ENCODE measurements at places on chromosomes 13 and 19.

DNA sequence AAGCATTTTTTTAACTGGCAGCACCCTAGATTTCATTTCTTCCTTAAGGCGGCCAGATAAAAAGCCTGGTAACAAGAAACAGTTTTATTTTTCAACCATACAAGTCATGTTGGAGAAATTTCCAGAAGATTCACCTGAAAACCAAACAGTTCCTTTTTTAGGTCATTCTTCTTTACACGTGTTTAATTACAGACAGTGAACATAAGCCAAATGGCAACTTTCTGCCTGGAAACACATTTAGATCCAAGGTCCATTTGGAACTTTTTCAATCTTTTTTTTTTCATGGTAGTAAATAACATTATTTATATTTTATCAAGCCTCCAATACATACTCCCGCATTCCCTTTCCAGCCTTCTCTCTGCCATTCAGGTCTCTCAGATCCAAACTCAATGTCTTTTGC is 886.1 kb upstream of the MIR17HG start:
- DNase-seq, result no peak

GRCh38 chr19:41325947-41326706 is 16.2 kb downstream of the CCDC97 start:
- peak; percentile 39 for DNase-seq

GRCh38 chr19:33499671-33500506 is 21.7 kb downstream of the PEPD start:
- no peak for DNase-seq

GRCh38 chr13:36528105-36528504 is 95.8 kb downstream of the CCNA1 start:
- DNase-seq, result no peak

GRCh38 chr13:109545931-109546330 is 240.5 kb downstream of the IRS2 start:
- DNase-seq, result no peak

GRCh38 chr13:67090856-67091255 is 139.3 kb downstream of the PCDH9 start:
- no peak for DNase-seq

- DNase-seq, result no peak
These were observed 61.4 kb downstream of the NALCN start for GRCh38 chr13:101354895-101355294.

DNA sequence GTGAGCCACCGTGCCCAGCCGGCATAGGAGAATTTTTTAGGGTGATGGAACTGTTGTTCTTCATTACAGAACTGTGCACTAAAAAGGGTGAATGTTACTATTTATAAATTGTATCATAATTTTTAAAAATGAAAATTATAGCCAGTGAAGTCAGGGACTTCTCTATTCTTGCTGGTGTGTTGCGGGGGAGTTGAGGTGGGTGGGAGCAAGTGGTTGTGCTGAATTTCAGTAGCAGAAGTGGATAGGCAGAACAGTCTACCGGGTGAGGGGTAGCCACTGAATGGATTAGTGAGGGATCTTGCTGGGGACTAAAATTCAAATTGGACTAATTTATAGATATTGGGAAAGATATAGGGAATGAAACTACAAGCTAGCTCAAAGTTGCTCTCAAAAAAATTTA is 74.0 kb downstream of the CAB39L start:
- no peak for DNase-seq

DNA sequence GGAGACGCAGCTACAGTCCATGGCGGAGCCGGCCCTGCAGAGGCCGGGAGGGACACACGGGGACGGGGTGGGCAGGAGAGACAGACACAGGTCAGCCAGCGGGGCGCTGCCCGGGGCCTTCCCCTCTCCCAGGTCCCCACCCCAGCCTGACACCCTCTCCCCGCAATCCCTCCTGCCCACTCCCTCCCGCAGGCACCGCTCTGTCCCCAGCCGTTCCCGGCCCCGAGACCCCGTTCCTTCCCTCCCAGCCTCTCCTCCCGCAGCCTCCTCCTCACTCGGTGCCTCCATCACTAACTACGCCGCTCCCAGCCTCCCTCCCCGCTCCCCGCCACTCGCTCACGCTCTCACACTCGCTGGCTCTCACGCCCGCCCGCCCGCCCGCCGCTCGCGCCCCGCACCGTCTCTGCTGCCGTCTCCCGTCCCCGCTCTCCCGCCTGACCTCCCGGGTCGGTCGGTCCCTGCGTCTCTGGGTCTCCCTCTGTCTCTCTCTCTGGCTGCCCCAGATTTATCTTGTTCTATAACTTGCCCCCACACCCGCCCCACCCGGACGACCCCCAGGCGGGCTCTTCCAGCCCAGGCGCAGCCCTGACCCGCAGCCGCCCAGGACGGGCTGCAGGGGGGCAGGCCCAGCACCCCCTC is 15.2 kb downstream of the ERFL start:
- no peak for DNase-seq

DNA sequence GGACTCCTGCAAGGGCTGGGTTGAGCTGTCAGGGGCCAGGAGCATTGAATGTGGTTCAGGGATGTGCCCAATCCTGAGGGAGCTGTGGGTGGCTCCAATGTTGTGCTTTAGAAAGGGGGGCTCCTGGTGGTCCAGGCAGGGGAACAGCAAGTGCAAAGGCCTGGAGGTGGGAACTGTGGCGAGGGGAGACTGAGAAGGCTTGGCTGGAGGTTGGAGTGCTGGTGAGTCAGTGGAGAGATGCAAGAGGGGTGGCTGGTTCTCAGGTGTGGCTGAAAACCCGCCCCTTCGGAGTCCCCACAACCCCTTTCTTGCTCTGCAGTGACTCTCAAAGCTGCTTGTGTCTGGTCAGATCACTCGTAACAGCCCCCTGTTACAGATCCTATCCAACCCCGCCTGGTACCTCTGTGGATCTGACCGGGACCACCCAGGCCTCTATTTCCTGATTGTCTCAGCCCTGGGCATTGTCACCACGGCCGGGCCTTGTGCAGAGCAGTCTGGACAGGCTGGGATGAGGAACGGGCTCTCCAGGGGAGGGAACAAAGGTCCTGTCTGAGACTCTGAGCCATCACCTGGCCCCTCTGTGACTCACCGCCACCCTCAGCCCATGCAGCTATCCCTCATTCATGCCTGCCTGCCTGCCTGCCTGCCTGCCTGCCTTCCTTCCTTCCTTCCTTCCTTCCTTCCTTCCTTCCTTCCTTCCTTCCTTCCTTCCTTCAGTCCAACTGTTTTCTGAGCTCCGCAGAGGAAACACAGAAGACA is 1.4 kb upstream of the KCNN1 start:
- no peak for DNase-seq

DNA sequence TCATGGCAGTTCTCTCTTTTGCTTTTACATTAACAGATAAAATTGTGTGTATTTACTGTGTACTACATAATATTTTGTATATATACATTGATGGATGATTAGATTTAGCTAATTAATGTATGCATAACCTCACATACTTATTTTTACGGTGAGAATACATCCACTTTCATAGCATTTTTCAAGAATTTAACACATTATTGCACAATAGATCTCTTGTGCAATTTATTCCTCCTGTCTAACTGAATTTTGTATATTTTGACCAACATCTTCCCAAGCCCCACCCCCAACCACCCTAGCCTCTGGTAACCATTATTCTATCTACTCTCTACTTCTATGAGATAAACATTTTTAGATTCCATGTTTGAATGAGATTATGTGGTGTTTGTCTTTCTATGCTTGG is 194.7 kb downstream of the RBM26 start:
- DNase-seq, result no peak

GRCh38 chr13:64274481-64275217 is 2859.0 kb upstream of the PCDH20 start:
- DNase-seq, result peak; percentile 10

- no peak for DNase-seq
These were observed 54.2 kb upstream of the MYCBP2 start for GRCh38 chr13:77381059-77381458.

- no peak for DNase-seq
These were observed 348.5 kb upstream of the ARGLU1 start for GRCh38 chr13:106916329-106916976.

DNA sequence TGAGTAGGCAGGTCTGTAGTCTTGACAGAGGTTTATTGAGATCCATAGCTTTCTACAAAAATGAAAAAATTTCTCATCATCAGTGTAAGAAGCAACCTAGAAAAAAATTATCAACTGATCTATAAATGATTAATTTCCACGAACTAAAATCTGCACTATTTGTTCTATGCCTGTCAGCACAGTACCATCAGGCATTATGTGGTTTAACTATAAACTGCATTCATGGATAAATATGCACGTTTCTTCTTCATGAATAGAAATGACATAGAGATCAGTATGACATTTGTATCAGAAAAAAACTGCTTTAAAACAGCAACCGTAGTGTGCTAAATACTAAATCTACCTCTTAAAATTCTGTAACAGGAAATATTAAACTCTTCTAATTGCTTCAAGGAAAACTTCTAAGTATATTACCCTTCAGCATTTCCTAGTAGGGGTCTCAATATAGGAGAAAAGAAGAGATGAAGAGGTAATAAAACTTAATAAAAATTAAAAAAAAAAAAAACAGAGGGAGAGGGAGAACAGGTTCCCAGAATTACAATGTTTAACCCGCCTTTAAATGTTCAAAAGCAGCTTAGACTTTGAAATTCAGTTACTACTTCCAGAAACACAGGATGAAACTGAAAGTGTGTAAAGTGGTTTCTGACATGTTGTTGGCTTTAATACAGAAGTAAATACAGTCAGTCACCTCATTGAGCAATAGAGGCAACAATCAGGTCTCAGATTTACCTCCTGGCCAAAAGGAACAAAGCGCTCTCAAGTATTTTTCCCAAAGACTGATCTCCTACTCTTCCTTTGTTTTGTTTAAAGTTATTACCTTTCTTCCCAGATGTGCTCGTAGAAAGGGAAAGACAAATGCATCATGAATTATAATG is 144.4 kb downstream of the DIAPH3 start:
- peak; percentile 75 for DNase-seq

- peak; percentile 11 for DNase-seq
These were observed 45.7 kb downstream of the NAA16 start for GRCh38 chr13:41356786-41357185.

- no peak for DNase-seq
These were observed 62.9 kb upstream of the SPATA13 start for GRCh38 chr13:24097667-24098066.

Data from epithelial cell of esophagus (primary cell).